Aortic smooth muscle cell (primary cell): ENCODE measurements at places on chromosomes 11 and 22. TPM values are rescaled to one million over a fixed set of nuclear protein-coding genes. Genes with fewer than 3 reads are reported as not detected.

Gene FREY1
- 0.44 and 0.79 TPM in 2 replicates for total RNA-seq

Gene CYP2D6
- 0.26 and 0.31 TPM in 2 replicates for total RNA-seq

Gene OR51B4
- total RNA-seq, result not detected in 2 replicates

Gene PRRG4
- 0.06 and 0.13 TPM in 2 replicates for total RNA-seq

Gene OR51A2
- not detected in 2 replicates for total RNA-seq

Gene KMT2A
- 18.4 and 32.8 TPM in 2 replicates for total RNA-seq

Gene CNTN5
- 1.4 and 1.5 TPM in 2 replicates for total RNA-seq

Gene PKP3
- 0.81 and 1.3 TPM in 2 replicates for total RNA-seq

Gene TRPM5
- total RNA-seq, result not detected in 2 replicates

Gene CBLIF
- total RNA-seq, result not detected in 2 replicates

Gene ZNRF3
- total RNA-seq, result 2.3 and 2.4 TPM in 2 replicates

Gene IGSF9B
- total RNA-seq, result 0.68 and 3.8 TPM in 2 replicates

Gene GGTLC2
- total RNA-seq, result not detected in 2 replicates

Gene OR56A1
- total RNA-seq, result not detected in 2 replicates

Gene RBFOX2
- total RNA-seq, result 153 and 169 TPM in 2 replicates

Gene CLMP
- 146 and 169 TPM in 2 replicates for total RNA-seq

Gene JHY
- total RNA-seq, result 1.1 and 2.0 TPM in 2 replicates

Gene SPINDOC
- 8.2 and 9.4 TPM in 2 replicates for total RNA-seq

Gene H19
- 0.37 TPM in 1 of 2 replicates, not detected in the other for total RNA-seq

Gene VPREB1
- total RNA-seq, result not detected in 2 replicates

Gene ADORA2A
- total RNA-seq, result 2.2 and 2.4 TPM in 2 replicates

Gene ACCS
- total RNA-seq, result 8.5 and 10.9 TPM in 2 replicates

Gene PLEKHA7
- total RNA-seq, result 0.26 and 0.31 TPM in 2 replicates

Gene TTC28
- total RNA-seq, result 12.2 and 19.3 TPM in 2 replicates

Gene CLNS1A
- 119 and 144 TPM in 2 replicates for total RNA-seq

Gene MYO7A
- 0.26 and 0.44 TPM in 2 replicates for total RNA-seq

Gene FAM180B
- not detected in 2 replicates for total RNA-seq

Gene TMEM86A
- total RNA-seq, result 0.12 and 0.66 TPM in 2 replicates

Gene LRP5
- 59.8 TPM in 2 replicates for total RNA-seq

Gene HEPHL1
- not detected in 2 replicates for total RNA-seq

Gene CD3G
- not detected in 2 replicates for total RNA-seq

Gene ARRB1
- 8.6 and 15.5 TPM in 2 replicates for total RNA-seq

Gene KCNJ4
- total RNA-seq, result not detected in 2 replicates

Gene TP53I11
- 3.9 and 4.4 TPM in 2 replicates for total RNA-seq

Gene C11orf21
- not detected in 2 replicates for total RNA-seq

Gene MYO18B
- total RNA-seq, result 1.2 and 11.1 TPM in 2 replicates

Gene CADM1
- total RNA-seq, result 0.40 and 0.75 TPM in 2 replicates

Gene MN1
- total RNA-seq, result 6.1 and 15.1 TPM in 2 replicates

Gene C11orf16
- not detected in 2 replicates for total RNA-seq

Gene SYT9
- 0.06 and 0.13 TPM in 2 replicates for total RNA-seq

Gene PYGM
- 1.3 and 1.4 TPM in 2 replicates for total RNA-seq

Gene C1QTNF4
- 0.06 TPM in 1 of 2 replicates, not detected in the other for total RNA-seq

Gene HTR3A
- not detected in 2 replicates for total RNA-seq

Gene MMP12
- not detected in 2 replicates for total RNA-seq

Gene DNAJB13
- not detected in 2 replicates for total RNA-seq

Gene OR51E2
- total RNA-seq, result not detected in 2 replicates

Gene KRTAP5-7
- 0.13 TPM in 1 of 2 replicates, not detected in the other for total RNA-seq
